CD4-positive, alpha-beta T cell treated with Interleukin-12 subunit alpha and Interleukin-12 subunit beta, for 1 hour (primary cell): ENCODE measurements at places on chromosomes 13 and 19.

DNA sequence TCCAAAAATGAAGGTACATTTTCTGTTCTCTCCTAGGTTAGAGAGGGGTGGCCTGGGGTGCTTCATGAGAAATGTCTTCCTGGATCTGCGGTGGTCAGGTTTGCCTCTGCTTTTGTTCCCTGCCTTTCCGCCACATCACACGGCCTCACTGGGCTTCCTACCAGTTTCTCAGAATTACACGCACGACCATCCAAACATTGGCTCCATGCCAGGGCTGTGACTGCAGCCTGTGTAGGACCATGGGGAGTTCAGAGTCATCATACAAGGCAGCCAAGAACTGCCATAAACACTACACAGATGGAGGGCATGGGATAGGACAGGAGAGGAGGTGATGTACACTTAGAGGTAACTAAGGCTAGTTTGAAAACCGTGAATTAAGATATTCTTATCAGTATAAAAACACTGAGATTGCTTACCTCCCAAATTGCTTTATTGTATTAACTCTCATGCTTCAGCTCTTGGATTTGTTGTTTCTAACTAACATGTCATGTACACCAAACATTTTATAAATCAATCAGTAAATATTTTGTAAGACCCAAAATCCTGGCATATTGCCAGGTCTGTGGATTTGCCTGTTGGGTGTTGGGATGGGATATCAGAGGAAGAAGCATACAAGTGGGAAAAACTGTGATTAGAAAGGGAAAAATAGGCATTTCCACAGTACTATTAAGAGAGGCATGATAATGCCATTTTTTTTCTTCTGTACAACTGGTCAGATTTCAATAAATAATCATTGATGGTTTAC lies 45.2 kb downstream of the CDADC1 start:
- no peak for DNase-seq

DNA sequence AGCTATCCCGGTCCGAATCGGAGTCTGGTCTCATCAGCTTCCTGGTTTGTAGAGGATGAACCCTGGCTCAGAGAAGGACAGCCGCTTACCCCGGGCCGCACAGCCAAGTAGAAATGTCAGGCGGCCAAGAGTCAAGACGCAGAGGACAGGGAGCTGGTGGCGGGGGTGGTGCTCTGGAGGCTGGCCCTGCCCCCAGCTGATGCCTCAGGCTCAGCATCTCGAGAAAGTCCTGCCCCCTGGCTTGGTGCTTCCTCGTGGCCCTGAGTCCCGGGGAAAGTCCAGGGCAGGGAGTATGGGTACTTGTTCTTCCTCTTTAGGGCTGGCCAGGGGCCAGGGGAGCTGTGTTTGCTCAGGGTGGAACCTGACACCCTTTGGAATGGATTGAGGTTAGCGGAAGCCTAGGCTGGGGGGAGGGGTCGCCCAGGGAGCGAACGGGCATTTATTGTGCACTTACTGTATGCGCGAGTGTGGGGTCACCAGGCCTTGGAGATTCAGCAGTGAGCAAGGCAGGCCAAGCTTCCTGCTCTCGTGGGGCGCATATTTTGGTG lies 2.2 kb downstream of the TJP3 start:
- peak; percentile 16 for DNase-seq

GRCh38 chr13:106143392-106143791 lies 392.1 kb downstream of the EFNB2 start:
- no peak for DNase-seq

DNA sequence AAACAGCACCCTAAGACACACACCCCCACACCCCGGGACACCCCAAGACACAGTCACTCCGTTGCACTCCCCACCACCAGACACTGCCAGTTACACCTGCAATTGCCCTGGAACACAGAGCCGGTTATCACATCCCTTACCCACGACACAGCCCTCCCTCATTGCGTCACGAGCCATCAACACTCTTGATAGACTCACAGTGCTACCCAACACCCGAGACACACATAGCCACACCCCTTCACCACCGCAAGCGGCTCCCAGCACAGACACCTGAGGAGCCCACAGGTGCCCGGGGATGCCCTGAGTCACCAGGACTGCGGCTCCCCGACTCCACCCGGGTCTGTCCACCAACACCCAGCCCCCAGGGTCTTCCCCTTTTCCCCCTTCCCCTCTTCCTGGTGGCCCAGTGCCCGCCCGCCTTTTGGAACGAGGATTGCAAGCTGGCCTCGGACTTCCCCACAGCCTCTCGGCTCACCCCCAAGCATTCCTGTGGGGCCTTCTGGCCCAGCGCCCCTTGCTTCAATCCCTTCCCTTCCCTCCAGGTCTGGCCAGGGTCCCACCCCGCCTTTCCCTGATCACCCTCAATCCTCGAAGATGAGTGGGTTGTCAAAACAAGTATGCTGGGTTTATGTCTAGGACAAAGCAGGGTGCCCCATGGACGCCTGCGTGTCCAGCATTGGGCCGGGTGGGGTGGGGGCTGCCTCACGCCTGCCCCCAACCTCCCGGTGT lies 1.7 kb upstream of the PTGER1 start:
- peak; percentile 74 for DNase-seq

DNA sequence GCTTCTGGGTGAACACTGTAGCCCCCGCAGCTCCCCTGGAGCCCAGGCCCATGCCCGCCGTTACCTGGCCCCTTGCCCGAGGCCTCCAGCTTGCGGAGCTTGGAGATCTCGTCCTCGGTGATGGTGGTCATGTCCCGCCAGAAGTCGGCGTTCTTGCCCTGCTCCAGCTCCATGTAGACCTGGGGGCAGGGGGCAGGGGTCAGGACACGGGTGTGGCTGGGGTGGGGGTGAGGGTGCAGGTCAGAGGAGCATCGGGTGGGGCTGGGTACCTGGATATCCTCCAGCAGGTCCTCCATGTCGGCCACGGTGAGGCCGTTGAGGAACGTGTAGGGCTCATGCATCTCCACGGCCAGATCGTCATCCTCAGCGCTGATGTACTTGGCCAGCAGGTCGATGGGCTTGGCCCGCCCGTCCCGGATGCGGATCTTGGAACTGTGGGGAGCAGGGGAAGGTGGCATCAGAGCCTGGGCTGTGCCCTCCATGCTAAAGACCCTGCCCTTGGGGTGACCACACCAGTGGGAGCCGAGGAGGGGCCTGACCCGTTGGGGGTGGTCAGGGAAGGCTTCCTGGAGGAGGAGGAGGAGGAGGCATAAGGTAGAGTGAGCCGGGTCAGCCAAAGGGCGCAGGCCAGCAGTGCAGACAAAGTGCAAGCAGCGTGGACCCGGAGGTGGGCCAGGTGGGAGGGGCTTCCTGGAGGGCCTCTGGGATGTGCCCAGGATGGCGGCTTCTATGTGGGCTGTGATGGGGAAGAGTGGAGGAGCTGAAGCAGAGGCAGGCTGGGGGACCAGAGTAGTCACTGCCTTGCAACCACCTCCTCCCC lies 7.6 kb downstream of the CACTIN start:
- no peak for DNase-seq

GRCh38 chr19:57570707-57571106 lies 8.0 kb downstream of the ZNF416 start:
- no peak for DNase-seq

DNA sequence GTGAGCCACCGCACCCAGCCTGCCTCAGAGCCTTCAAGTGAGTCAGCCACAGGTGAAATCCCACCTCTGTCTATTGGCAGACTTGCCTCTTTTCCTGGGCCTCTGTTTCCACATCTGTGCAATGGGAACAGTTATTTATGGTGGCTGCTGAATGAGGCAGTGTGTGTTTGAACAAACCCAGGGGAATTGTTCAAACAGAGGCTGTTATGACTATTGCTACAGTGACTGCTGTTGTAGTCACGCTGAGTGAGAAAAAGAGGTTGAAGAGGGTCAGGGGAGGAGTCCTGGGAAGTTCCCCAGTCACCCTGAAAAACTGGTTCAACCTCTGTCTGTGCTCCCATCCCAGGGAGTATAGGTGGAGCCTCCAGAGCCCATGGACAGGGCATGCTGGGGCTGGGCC lies at the start of gene CEACAM19:
Gene CEACAM19, plus strand, starts transcription at position 83 of the 400 bp plus-strand sequence. CDS start 450 bp downstream, outside the sequence.
- DNase-seq, result no peak

DNA sequence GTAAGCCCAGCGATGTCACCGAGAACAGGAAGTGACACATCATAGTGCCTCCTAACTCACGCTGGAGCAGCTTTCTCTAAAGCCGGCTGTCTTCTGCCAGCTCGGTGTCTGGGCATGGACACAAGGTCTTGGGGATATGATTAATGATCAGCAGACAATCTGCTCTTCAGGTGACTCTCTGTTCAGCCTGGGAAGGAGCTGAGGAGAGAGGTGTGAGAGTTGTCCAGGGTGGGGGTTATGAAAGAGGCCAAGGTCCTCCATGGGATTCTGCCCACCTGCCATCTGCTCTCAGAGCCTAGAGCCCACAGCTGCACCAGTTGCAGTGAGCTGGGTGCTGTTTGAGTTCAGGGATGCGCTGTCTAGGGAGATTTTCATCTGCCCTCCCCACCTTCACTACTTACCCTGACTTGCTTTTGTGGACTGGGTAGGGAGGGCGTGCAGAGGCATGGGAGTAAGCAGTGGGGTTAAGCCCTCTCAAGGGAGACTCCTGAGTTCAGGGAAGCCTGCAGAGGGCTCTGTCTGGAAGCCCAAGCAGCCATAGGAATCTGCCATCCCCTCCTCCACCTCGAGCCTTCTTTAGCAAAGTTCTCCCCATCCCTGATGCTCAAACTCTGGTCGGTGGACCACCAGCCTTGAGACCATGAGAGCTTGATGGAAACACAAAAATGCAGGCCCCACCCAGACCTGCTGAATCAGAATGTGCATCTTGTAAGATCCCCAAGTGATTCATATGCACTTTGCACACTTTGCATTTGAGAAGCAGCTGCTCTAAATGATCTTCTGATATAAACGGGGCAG lies 539.7 kb downstream of the RFC3 start:
- no peak for DNase-seq

GRCh38 chr19:10112037-10112761 lies 706 bp downstream of the P2RY11 start:
- peak; percentile 70 for DNase-seq

GRCh38 chr19:5993648-5994358 lies 15.9 kb upstream of the RANBP3 start:
- no peak for DNase-seq

- DNase-seq, result no peak
Observed at GRCh38 chr19:49186108-49186507, 28.5 kb downstream of the TRPM4 start.

DNA sequence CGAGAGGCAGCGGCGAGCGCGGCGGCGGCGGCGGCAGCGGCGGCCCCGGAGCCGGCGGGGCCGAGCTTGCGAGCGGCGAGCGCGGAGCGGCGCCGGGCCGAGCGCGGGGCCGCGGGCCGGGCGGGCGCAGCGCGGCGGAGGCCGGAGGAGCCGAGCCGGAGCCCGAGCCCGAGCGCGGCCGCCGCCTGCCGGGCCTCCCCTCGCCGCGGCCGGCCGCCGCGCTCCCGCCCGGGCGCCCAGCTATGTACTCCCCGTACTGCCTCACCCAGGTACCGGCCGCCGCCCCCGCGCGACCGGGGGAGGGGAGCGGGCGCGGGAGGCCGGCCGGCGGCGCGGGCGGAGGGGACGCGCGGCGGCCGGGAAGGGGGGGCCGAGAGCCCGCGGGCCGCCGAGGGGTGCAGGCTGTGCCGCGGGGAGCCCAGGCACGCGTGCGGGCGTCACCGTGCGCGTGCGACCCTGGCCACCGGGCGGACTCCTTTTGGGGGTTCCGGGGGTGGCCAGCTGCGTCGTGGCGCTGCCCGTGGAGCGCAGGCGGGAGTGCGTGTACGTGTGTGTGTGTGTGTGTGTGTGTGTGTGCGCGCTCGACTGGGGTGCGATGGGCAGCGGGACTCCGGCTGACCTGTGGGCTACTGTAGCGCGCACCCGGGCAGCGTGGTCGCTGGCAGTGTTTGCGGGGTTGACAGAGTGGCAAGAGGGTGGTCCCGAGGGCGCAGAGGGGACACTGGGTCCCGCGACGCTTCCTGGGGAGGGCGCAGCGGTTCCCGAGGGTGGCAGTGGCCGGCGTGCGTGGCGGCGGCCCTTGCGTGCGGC lies 526 bp downstream of the NFIX start:
- DNase-seq, result peak; percentile 23

- no peak for DNase-seq
Observed at GRCh38 chr13:26749285-26749684, 11.3 kb downstream of the GPR12 start.

- DNase-seq, result peak; percentile 23
Observed at GRCh38 chr13:32234914-32235313, 80.2 kb downstream of the ZAR1L start.

- DNase-seq, result no peak
Observed at GRCh38 chr13:31035185-31035965, 102.9 kb downstream of the TEX26 start.
